Stimulated activated CD4-positive, alpha-beta T cell treated with anti-CD3 and anti-CD28 coated beads, Interleukin-15, amount 100 ng/mL, for 1 hour (primary cell): ENCODE measurements at places on chromosomes 6 and 20.

GRCh38 chr20:57501461-57502335 lies 23.2 kb downstream of the CTCFL start:
- DNase-seq = no peak

GRCh38 chr6:162181111-162181510 lies 546.5 kb downstream of the PRKN start:
- DNase-seq = no peak

DNA sequence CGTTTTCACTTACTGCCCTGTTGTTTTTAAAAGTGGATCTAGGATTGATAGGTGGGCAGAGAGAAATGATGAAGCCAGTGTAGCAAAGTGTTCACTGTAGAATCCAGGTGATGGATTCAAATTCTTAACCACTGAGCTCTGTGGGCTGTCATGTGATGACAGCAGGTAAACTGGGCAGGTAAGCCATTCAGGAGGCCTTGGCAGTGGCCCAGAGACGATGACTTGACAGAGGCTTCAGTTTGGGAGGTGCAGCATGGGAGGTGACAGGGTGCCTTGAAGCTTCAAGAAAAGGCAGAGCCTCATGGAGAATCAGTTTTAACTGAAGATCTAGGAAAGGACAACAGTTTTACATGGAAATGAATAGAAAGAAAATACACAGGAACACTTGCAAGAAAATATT lies 2.0 kb downstream of the NAA20 start:
- no peak for DNase-seq

GRCh38 chr6:2614846-2615245 lies 135.9 kb downstream of the MYLK4 start:
- DNase-seq = no peak

- no peak for DNase-seq
Measured at GRCh38 chr6:56699066-56699654, 56.5 kb upstream of the DST start.
